MM.1S (cell line): ENCODE measurements at places on chromosomes 6 and 20.

GRCh38 chr6:169950558-169950957, 199.1 kb downstream of the ERMARD start:
- DNase-seq, result peak; percentile 10

GRCh38 chr6:141551318-141551717, 581.4 kb upstream of the GJE1 start:
- no peak for DNase-seq

- no peak for DNase-seq
These were observed 49.5 kb downstream of the EPB41L2 start for GRCh38 chr6:131013495-131013894.

GRCh38 chr6:19753826-19754225, 83.3 kb upstream of the ID4 start:
- DNase-seq, result no peak

- DNase-seq, result no peak
These were observed 1.6 kb downstream of the PXDC1 start for GRCh38 chr6:3749977-3750316.

DNA sequence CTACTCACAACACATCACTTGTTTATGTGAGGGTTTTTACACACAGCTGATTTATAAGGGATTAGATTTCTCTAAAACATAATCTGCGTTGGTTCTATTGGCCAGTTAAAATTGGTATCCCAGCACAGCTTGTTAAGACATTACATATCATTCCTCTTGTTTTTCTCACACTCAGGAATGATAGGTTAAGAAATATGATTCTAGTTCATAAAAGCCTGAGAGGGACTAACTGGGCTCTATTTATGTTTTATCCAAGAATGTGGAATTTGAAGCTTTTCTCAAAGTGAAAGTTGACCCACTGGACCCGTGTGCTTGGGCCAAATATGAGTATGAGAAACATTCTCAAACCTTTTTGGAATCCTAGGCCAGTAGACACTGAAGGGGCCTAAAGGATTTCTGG, 117.3 kb downstream of the TMEM170B start:
- DNase-seq, result no peak

GRCh38 chr20:4775322-4776078, 53.8 kb downstream of the PRND start:
- DNase-seq, result no peak

- DNase-seq, result no peak
These were observed 268.3 kb downstream of the CDKAL1 start for GRCh38 chr6:20802596-20802995.

- no peak for DNase-seq
These were observed 344.7 kb downstream of the CDH4 start for GRCh38 chr20:61596687-61597330.

GRCh38 chr6:146620655-146621054, 21.9 kb downstream of the ADGB start:
- DNase-seq, result no peak

DNA sequence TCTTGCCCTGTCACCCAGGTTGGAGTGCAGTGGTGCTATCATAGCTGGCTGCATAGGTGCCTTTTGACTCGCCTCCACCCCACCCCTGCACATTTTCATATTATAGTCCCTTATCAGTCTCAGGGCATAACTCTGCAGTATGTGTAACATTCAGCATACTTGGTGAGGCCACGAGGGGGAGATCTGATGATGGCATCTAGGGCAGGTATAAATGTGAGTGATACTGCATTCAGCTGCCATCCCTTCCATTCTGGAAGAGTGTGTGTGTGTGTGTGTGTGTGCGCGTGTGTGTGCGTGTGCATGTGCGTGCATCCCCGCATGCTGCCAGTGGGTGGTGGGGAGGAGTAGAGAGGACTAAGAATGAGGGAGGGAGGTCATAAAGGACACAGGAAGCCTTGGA, 81.4 kb downstream of the JARID2 start:
- no peak for DNase-seq

- DNase-seq, result no peak
These were observed 18.8 kb upstream of the OLIG3 start for GRCh38 chr6:137512757-137513605.

- DNase-seq, result no peak
These were observed 45.7 kb downstream of the PPARD start for GRCh38 chr6:35388030-35388429.

- no peak for DNase-seq
These were observed 166.6 kb upstream of the TAB2 start for GRCh38 chr6:149150801-149151398.

- no peak for DNase-seq
These were observed 1279.1 kb upstream of the CITED2 start for GRCh38 chr6:140653506-140653905.

- peak; percentile 91 for DNase-seq
These were observed 59.9 kb downstream of the SULF2 start for GRCh38 chr20:47725248-47725973.

GRCh38 chr20:18692447-18692846, 104.6 kb downstream of the DTD1 start:
- no peak for DNase-seq

GRCh38 chr20:53048387-53048786, 76.2 kb downstream of the TSHZ2 start:
- no peak for DNase-seq

DNA sequence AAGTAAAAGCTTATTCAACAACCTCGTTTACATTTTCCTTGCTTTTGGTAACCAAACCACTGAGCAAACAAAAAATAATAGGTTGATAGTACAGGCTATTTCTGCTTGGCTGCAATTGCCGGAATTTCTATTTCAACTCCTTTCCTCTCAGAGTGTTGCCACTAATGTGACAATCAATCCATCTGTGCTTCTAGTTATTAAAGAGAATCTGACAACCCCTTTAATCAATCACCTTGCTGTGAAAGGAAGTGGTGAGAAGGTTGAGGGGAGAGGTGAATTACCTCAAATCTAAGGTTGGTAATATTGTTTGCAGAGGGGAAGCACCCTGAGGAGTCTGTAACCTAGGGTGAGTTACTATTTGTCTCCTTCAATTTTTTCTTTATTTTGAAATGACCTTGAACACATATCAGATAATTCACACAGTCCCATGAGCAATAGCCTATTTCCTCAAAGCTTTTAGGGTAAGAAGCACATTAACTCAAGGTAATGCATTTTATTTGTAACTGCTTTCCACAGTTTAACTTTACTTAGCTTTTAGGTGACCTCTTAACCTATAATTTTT, 603.4 kb downstream of the MMUT start:
- DNase-seq, result no peak

- no peak for DNase-seq
These were observed 86.5 kb downstream of the ASXL1 start for GRCh38 chr20:32444474-32445220.

DNA sequence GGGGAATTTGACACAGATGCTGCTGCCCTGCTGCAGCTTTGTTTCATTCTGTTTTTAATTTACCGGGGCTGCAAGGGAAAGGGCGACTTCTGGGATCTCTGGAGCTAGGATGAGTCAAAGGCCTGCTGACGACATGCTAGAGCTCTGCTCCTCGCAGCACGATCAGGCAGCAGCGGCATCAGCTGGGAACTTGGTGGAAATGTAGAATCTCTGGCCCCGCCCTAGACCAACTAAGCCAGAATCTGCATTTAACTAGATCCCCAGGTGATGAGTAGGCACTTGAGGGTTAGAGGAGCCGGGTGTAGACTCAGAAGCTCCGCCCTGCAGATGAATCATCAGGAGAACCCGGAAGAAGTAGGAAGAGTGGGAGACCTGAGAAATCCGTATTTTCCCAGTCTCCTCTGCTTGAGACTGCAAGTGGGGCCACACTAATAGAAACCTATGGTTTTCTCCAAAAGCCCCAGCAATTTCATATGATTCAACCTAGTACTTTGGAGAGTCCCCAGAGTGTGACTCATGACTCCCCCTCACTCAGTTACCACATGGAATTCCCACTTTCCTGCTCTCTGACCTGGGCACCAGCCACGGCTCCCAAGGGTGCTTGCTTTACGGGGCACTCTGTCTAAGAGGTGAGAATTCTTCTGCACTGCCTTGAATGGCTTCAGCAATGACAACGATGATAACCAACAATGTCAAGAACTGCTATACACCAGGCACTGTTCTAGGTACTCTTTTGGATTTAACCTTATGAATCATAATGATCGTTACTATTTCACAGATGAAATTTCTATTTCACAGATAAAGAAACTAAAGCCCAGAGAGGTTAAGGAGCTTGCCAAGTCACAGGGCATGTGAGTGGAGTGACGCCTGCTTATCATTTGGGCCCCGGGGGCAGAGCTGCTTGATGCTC, 18.1 kb downstream of the TUBB2B start:
- no peak for DNase-seq

- DNase-seq, result no peak
These were observed 64.4 kb downstream of the PREX1 start for GRCh38 chr20:48763216-48763914.

DNA sequence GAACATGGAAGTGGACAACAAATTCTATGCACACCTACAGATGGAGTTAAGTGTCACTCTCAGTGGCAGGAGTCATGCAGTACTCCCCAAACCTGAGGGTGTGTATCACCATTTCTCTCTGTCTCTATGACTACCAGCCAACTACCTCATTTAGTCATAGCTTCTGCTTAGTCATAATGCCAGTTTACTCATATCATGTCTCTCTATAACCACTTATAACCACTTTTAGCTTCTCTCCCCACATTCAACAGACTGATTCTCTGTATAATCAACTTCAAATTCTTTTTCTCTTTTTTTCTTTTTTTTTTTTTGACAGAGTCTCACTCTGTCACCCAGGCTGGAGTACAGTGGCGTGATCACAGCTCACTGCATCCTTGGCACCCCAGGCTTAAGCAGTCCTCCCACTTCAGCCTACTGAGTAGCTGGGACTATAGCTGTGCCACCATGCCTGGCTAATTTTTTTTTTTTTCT, 13.8 kb upstream of the GTF3C6 start:
- DNase-seq, result no peak

- DNase-seq, result no peak
These were observed 19.1 kb downstream of the BTN2A1 start for GRCh38 chr6:26476896-26477295.

DNA sequence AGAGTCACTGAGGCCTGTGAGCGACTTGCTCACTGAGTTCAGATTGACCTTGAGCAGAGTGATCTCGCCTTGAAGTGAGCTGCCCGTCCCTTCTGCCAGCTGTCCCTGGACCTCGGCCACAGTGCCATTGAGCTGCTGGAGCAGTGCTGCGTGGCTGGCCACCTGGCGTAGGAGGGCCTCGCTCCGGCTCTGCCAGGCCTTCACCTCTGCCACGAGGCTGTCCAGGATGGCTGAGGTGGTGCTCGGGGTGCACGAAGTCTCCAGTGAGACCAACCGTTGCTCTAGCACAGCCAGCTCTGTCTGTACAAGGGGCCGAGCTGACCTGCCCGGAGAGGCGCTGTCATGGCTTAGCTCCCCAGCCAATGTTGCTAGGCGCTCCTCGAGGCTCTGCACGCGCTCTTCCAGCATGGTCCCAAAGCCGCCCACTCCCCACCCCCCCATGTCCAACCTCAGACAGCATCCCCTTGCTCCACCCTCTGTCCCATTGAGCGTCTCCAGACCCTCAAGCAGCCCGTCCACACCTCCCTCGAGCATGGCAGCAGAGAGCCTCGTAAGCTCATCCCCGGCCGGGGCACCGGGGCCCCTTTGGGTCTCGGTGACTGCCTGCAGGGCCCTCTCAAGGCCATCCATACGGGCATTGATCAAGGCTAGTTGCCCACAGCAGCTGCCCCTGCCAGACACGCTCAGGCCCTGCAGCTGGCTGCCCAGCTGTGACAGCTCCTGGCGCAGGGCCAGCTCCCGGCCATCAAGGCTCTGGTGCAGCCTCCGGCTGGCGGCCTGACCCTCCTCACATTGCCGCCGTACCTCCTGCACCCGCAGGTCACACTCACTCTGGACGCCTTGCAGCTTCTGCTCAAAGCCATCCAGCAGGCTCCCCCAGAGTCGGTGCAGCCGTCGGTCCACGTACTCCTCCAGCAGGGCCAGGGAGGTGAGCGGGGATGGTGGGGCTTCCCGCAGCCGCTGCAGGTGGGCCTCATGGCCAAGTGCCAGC, 4.6 kb downstream of the EMILIN3 start:
- DNase-seq, result no peak

- no peak for DNase-seq
These were observed 19.9 kb upstream of the BPIFA2 start for GRCh38 chr20:33148040-33148439.

DNA sequence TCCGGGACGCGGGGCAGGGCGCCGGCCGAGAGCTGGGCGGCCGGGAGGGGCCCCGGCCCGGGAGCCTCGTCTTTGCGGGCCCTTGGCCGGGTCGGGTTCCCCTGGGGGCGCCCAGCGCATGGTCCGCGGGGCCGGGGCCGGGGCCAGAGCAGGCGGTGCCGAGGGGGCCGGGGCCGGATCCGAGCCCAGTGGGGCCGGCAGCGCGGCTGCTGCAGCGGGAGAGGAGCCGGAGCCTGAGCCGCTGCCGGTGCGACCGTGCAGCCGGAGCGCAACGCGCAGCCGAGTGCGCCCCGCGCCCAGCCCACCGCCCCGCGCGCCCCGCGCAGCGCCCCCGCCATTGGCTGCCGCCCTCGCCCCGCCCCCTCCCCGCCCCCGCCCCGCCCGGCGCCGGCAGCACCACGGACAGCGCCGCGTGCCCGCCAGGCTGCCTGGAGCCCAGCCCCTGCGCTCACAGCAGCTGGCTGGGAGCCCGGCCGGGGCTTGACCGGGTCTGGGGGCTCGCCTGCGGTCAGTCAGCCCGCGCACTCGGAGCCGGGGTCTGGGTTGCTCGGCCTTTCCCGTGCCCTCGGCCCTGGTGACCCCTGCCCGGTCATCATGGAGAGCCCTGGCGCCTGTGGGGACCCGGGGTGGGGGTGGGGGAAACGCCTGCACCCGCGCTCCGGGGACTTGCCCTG, at the start of gene HRH3:
HRH3 (minus strand) TSS at position 287 of the 674 bp plus-strand sequence. CDS start 308 bp downstream, outside the sequence.
- DNase-seq, result peak; percentile 49

GRCh38 chr6:27720607-27721580, 191.3 kb downstream of the OR2B2 start:
- no peak for DNase-seq

- DNase-seq, result no peak
These were observed 59.0 kb downstream of the FAM120B start for GRCh38 chr6:170365593-170365992.

DNA sequence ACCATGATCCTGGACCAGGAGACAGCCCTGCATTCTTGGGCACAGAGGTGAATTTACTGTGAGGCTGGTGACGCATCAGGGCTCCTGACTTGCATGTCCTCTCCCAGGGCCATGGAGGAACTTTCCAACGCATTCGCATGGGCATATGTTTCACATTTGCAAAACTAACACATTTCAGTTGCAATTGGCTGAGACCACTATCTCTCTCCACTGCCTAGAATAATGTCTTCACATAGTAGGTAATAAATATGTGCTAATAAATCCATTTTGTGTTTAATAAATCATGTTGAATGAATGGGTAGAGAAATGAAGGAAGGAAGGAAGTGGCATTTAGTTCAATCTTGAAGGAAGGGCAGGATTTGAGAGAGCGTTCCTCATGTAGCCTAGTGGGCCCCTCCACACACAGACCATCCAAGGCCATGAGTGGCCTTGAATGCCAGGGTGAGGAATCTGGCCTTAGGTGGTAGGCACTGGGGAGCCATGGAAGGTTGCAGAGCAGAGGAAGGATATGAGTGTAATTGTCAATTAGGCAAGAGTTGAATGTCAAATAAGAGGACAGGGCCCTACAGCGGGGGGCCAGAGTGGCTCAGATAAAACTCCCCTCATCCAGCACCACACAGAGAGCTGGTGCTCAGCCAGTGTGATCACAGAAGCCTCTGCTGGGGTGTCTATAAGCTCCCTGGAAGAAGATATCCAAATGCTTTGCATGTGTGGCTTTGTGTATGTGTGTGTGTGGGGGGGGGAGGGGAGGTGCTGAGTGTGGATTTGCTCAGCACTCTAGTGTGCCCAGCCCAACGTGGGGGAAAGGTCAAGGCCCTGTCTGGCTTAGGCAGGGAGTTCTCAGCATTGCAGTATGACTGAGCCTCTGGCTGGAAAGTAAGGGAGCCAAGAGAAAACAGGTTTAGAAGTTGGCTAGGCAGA, 30.9 kb upstream of the CCN5 start:
- no peak for DNase-seq

- peak; percentile 34 for DNase-seq
These were observed 14.6 kb downstream of the GMDS start for GRCh38 chr6:2230659-2231277.
